GM23248 (cell line): ENCODE measurements at places on chromosomes 6 and 20.

GRCh38 chr6:26104457-26105108 is 17.4 kb downstream of the HFE start:
- DNase-seq, result no peak

DNA sequence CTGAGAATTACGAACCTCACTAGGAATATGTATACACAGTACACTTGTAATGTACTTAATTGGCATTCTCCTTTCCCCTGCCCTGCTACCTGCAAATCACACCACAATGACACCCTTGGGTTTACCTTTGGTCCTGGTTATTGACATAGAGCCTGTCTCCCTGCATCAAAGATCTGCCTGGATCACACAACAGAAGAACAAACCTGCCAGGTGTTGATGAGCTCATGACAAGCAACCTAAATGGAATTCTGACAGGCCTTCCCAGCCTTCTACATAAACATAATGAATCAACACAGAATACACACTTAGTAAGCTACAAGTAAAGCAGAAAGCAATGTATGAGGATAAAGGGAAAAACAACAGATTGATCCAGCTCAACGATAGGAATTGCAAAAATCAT is 95.6 kb downstream of the HDGFL1 start:
- no peak for DNase-seq

DNA sequence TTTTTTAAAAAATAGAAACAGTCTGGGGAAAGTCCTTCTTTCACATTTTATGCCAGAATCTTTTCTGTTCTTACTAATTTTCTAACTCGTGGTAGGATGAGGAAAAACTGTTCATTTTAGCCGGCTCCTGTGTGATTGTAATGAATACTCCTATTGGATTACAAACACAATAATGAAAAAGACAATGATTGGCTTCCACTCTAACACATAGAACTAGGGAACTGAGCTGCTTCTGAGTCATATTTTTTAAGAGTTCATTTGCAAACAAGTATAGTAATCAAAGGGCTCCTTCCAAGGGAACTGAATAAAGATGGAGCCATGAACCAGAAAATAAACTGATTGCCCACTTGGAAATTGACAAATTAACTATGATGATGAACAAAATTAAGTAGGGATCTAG is 265.3 kb upstream of the TCF21 start:
- no peak for DNase-seq

DNA sequence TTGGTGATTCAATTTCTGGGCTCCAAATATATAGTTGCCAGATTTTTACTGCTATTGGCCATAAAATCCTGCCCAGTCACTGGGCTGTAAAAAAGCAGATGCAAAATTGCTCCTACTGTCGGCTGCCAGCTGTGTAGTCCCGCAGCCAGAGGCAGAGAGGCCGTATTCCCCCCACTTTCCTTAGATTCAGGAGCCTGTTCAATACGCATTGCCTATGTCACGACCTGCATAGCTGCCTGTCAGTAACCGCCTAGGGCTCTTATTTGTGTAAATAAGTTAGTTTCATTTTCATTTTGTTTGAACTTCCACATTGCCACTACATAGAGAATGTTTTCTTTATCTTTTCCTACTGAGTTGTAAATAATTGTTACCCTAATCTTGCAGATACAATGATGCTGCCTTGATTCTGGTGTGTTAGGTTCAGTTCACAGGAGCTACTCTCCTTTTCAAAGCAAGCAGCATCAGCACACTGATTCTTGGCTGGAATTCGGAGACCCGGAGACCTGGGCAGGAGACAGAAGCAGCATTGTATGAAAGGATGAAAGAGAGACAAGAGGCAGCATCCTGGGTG is 46.0 kb upstream of the UST start:
- peak; percentile 83 for DNase-seq

- peak; percentile 51 for DNase-seq
Observed at GRCh38 chr6:163651915-163652668, 237.6 kb downstream of the QKI start.

DNA sequence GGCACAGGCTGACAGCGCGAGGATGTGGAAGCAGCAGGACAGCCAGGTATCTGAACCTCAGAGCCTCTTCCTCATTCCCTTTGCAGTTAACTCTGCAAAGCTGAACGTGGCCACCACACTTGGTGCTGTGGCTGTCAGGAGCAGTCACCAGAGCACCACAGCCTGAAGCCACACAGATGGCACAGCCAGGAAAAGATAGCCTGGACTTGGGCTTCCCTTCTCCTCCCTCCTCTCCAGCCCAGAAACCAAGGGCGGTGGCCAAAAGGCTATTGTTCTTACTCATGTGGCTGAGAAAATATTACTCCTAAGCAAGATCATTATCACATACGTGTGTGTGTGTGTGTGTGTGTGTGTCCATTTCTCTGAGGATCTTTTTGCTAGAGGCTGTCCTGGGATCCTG is 39.8 kb downstream of the CD164 start:
- DNase-seq, result peak; percentile 37

DNA sequence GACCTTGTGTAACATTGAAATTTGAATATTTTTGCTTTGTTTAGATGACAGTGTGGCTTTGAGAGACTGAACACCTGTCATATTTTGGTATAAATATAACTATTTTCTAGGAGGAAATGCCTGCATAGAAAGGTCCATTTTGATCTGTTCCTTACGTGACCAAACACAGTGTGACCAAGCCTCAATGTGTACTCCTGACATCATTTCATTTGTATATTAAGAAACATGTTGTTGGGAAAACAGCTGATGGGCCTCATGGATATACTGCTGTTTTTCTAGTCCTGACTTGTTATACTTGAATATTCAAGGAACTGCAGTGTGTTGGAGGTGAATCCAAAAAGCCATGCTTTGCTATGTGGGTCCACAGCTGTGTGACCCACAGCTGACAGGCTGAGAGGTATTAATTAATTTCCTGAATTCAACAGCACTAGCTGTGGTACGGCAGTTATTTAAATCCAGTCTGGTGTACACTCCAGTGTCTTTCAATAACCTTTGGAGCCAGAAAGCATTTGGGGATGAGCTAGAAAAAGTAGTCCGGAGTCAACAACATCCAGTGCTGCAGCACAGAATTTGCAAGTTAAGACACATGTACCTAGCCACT is 18.9 kb downstream of the NCOA7 start:
- DNase-seq, result no peak

DNA sequence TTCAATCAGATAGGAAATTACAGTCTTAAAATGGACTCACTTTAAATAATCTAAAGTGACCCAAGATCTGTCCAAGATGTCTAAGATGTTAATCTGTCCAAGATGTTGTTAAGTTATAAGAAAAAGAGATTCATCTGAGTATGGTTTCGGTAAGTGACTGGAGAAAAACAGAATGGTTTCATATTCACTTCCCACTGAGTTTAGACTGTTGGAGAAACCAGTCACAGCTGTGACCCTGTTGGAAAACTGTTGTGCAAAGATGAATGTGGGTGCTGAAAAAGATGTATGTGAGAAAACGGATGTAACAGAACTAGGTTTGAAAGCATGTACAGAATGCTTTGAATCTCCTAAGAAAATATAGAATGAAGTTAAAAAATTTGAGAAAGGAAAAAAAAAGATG is 325.9 kb downstream of the COL12A1 start:
- no peak for DNase-seq

DNA sequence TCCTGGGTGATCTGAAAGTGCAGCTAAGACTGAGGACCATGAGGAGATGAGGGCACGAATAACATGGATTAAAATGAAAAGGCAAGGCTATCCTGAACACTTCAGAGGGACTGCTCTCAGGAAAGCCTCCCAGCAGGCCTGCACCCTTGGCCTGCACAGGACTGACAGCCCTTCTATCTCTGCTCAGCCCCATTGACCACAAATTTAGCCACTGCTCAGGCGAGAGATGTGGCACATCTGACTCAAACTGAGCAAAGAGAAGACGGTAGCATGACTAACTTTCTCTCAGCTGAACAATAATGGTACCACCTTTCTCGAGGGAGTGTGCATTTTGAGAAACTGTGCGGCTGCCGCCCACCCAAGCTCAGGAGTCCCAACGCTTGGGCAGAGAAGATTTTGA is 257.5 kb downstream of the ADGB start:
- peak; percentile 3 for DNase-seq

- peak; percentile 60 for DNase-seq
Observed at GRCh38 chr20:16517946-16518783, 55.1 kb downstream of the KIF16B start.

DNA sequence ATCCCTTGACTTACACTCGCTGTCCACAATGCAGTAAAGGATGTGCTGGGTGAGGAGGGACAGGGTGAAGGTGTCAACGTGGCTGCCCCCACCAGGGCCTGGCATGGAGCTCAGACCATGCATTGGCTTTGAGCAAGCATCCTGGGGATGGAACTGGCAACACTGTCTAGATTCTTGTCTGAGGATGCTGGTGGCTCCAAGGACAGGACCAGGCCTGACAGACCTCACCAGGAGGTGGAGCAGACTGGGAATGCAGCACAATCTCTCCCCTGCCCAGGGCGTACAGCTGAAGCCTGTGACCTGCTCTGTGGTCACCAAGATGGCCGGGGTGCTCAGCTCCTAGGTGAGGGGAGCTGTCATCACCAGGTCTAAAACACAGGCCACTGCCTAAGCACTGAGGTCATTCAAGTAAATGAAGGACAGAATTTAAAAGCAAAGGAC is 50.9 kb downstream of the MYH7B start:
- DNase-seq, result no peak

- DNase-seq, result no peak
Observed at GRCh38 chr6:157145656-157146285, 177.5 kb downstream of the TMEM242 start.
